Skeletal muscle cell (primary cell): ENCODE measurements at places on chromosomes 1 and 21.

GRCh38 chr21:43974791-43975468 lies 37.2 kb upstream of the TRAPPC10 start:
- DNase-seq, result no peak

DNA sequence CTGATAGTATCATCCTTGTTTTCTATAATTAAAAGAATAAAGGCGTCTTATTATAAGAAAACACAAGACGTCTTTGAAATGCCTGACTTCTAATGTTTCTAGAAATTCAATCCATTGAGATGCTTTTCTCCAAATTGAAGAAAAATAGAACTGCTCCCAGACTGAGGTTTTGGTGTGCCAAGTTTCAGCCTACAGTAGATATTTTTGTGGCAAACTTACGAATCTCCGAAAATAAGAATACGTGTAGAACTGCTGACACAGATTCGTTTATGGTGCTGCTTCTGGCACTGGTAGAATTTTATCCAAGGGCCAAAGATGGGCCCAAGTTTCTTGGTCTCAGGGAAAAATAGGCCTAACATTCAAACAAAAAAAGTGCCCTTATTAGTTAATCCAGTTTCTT lies 554.5 kb upstream of the NR5A2 start:
- no peak for DNase-seq

GRCh38 chr1:202834771-202835547 lies 24.2 kb downstream of the PCAT6 start:
- DNase-seq, result no peak

DNA sequence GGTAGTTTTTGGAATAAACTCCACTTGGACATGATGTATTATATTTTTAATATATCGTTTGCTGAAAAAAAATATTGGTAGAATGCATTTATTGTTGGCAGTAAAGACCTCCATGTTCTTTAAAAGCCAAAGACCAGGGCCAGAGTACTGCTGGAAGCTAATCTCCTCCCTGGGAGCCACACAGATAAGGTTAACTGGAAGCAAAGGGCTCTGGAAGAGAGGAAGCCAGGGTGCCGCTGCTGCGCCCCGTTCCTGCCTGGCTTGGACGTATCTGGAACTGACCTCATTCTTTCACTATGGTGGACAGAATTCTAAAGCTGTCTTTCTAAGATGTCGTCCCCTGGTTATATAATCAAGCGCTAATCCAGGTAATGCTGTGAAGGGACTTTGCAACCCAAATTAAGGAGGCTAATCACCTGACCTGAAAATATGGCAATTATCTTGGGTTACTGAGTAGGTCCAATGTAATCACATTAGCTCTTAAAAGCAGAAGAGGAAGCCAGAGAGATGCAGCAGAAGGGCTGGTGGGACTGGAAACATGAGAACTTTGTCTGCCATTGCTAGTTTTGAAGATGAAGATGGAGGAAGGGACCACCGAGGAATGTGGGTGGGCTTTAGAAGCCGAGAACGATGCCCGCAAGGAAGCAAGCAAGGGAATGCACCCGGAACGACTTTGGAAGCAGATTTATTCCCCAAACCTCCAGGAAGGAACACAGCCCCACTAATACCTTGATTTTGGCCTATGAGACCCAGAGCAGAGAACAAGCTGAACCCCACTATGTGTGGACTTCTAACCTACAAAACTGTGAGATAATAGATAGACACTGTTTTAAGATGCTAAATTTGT lies 167.7 kb upstream of the KCNJ15 start:
- DNase-seq, result no peak

- DNase-seq, result no peak
These were observed 6.6 kb upstream of the MIIP start for GRCh38 chr1:12012560-12013316.

- no peak for DNase-seq
These were observed 11.4 kb downstream of the VWA5B1 start for GRCh38 chr1:20302108-20302471.

GRCh38 chr1:85602571-85602970 lies 22.0 kb downstream of the CCN1 start:
- DNase-seq, result no peak

DNA sequence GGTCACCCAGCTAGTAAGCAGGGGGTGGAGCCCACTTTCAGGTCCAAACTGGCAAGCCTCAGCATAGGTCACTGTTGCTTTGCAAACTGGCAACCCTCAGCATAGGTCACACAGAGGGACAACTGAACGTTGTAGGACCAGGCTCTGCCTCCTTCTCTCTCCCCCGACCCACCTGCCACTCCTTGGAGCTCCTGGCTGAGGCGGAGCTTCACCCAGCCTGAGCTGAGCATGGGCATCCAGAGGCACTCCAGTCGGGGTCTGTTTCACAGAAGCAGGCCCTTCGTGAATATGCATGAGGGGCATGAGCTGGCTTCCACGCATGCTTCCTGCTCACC lies 24.2 kb downstream of the CAPZB start:
- no peak for DNase-seq
